ENCODE measurements at places on chromosomes 11 and 22.

DNA sequence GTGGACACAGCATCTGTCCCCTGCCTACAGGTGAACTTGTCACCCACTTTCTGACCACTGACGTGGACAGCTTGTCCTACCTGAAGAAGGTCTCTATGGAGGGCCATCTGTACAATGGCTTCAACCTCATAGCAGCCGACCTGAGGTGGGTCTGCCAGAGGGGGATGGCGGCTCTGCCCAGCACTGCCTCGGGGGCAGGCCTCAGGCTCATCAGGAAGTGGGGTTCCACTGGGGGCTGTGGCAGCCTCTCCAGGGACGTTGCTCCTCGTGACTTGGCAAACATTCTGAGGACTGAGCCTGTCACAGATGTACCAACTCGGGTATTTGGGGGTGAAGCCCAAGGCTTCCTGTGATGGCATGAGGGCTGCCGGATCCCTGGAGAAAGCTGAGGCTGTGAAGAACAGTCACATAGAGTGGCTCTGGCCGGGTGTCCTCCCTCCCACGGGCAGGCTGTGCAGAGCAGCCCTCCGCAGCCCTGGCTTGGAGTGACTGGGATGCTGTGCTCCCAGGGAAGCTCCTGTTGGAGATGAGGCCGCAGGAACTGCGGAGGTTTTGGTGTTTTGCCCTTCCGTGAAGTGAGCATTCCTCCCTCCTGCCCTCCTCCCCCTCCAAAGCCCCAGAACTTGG is 26.5 kb upstream of the DGCR8 start:
- no peak for DNase-seq

GRCh38 chr11:71173709-71174108 is 78.7 kb downstream of the SHANK2 start:
- DNase-seq = no peak

DNA sequence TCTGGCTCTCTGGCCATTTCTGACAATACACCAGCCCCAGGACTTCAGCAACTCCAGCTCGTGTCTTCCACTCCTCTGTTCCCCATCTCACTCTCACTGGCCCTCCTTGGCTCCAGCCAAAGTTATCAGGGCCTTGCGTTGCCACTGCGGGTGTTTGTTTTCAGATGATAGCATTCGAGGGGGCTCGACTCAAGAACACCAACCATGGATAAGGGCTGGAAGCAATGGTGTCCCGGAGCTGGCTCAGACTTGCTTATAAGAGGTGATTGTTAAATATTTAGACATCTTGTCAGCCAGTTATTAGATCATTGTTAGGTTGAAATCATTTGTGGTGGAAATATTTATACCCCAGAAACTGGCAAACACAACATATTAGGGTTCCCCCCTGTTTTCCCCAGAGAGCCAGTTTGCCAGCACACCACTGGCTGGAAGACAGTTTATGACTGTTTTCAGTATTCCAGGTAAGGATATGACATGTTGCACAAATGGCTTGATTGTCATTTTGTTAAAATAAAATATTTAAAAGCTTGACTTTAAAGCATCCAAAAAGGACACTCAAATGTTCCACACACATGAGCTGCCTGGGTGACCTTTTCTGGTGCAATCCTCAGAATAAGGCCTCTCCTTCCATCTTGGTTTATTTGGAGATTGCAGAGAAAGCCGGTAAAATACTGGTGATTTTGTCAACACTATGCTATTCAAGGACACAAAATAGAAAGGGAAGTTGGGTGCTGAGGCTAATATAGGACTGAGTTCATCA is 98.3 kb downstream of the FBXO7 start:
- DNase-seq = no peak

GRCh38 chr22:42997582-42998090 is 17.3 kb downstream of the PACSIN2 start:
- no peak for DNase-seq

DNA sequence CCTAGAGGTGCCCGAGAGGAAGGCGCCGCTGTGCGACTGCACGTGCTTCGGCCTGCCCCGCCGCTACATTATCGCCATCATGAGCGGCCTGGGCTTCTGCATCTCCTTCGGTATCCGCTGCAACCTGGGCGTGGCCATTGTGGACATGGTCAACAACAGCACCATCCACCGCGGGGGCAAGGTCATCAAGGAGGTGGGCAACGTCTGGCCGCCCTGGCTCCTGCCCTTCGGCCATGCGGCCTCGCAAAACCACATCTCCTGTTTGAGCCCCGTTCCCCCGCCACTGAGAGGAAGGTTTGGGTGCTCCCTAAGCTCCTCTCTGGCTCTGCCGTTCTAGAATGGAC is 3.4 kb downstream of the SLC17A6 start:
- no peak for DNase-seq

DNA sequence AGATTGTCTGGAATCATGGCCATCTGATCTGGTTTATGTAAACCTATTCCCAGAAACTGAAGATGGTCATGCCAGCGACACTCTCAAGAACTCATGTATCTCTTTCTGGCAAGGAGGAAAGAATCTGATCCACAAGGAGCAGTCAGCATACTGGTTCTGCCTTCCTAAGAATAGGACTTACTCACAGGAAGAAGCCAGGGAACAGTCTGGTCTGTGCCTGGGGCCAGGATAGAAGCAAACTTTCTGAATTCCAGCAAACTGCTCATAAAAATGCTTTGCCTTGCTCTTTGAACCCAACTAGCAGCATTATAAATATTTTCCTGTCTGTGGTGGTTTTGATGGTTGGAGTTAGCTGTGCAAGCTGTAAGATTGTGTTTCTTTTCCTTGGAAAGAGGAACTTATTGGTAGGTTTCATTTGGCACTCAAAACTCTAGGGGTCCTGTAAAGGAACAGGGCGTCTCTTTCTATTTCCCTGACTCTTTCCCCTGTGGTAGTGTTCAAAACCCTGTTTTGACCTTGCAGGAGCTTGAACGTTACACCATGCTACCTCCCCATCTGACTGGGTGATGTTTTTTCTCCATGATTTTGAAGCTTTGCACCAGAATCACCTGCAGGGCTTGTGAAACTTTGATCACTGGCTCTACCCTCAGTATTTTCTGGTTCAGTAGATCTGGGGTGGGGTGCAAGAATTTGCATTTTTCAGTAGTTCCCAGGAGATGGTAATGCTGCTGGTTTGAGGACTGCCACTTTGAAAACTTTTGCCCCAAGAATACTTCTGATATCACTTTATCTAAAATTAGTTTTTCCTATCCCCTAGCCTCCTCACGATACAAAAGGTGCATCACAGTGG is 627.8 kb upstream of the ANO5 start:
- DNase-seq = no peak

- no peak for DNase-seq
These were observed 23.7 kb downstream of the WBP2NL start for GRCh38 chr22:42022162-42022847.

DNA sequence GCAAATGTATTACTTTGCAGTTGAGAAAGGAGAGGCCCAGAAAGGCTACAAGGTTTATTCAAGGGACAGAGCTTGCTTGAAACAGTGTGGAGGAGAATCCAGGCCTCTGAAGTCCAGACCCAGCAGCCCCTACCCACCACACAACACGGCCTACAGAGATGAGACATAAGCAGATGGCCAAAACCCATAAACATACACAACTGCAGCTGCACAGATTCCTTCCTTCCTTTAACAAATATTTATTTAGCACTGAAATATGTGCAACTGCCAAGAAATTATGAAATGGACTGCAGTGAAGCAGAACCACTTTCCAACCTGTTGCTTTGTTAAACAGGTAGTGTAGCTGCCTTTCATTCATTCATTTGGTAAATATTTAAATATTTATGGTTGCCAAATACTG is 122.3 kb downstream of the SPATA19 start:
- no peak for DNase-seq

- no peak for DNase-seq
These were observed 50.8 kb downstream of the MN1 start for GRCh38 chr22:27750584-27751265.

- DNase-seq = peak; percentile 85
These were observed 2.3 kb downstream of the IRF7 start for GRCh38 chr11:613369-613968.

- no peak for DNase-seq
These were observed 28.0 kb downstream of the CHID1 start for GRCh38 chr11:882596-882995.

GRCh38 chr11:61339490-61339878 is 6.5 kb downstream of the TKFC start:
- DNase-seq = no peak

DNA sequence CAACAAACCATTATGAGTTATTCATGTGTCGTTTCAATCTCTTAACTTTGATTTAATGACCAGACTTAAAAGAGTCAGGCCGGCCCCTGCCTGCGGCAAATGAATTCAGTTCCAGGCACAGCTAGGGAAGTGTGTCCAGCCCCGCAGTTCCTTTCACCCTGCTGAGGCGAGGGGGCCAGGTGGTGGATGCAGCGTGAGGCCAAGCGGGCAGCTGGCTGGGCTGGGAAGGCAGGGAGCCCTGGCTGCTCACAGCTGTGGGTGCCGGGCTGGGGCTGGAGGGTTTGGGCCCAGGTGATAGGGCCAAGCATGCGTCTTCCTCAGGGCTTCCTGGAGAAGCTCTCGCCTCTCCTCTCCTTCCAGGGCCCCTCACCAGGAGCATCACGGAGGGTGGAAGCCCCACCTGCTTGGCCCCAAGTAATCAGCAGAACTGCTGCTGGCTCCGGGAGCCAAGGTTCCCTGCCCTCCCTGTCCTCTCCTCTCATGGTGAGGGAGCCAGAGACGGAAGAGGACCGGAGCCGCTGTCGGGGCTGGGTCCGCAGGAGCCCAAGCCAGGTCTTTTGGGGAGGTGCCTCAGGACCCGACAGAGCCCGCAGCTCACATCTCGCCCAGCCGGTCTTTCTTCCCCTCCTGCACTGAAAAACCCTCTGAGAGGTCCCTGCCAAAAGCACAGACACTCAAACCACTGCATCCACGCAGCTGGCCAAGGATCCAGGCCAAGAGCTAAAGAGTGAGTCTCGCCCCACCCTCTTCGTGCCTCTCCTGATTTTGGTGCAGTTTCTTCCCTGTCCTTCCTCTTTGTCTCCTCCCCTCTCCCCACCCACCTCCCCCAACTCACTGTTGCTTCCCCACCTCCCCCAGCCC is 97.0 kb downstream of the ST3GAL4 start:
- DNase-seq = no peak

- DNase-seq = no peak
These were observed 1.7 kb downstream of the STX3 start for GRCh38 chr11:59756845-59757244.

DNA sequence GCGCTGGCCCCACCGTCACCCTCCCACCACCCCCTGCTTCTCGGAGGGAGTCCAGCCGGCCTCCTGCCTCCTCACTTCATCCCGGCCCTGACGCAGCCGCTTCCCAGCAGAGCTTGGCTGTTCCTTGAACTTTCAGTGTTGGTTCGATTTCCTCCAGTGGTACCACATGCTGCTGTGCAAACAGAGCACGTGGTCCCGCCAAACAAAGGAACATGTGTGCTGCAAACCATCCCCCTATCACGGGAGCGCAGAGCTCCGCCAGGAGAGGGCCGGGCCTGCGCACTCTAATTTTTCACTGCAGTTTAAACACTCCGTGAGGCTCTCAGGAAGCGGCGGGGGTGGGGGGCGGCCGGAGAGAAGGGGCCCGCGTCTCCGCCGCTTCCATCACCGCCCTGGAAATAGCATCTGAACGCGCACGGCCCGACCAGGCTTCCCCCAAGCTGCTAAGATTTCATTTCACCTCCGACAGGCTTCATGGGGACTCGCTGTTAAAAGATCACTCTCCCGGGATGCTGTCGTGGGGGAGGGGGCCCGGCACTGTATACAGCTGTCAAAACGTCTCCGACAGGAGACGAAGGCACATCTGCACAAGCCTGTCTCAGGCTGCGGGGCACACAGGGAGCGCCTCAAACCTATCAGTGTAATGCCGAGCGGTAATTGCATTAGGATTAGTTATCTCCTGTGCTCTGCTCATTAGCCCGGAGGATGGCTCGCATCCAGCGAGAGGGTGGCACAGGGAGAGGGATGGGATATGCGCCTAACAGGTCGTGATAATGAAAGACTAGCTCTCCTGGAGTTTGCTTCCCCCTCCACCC is 269.9 kb upstream of the SORL1-AS1 start:
- no peak for DNase-seq

DNA sequence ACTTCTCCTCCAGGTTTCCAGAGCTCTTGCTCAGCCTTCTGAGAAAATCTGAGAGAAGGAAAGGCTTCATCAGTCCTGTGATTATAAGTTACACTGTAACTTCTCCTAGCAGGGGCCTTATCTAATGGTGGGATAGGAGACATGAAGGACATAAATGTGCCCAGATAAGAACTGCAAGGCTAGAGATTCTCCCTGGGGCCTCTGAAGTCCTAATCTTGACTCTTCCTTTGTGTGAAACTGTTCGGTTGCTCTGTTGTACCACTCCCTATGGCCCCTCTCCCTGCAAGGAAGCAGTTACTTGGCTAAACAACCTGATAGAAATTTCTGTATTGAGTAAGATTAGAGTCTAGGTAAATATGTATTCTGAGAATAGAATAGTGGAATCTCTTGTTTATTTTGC is 780.9 kb downstream of the ETS1 start:
- no peak for DNase-seq

GRCh38 chr11:128894286-128894681 is 3.1 kb downstream of the KCNJ5 start:
- no peak for DNase-seq

DNA sequence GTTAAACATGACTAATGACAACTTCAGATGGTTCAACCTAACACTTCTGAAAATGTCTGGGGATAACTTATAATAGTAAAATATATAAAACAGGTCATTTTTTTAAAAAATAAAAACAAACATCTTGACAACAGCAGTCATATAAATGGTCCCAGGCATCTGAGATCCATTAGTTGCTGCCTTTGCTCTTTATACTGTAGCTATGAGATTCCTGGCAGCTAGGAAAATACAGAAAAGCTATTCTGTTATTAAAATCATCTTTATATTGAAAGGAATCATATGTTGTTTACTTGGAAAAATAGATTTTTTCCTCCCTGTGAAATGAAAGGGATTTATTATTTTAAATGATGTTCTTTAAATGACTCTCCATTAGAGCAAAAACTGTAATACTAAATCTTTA is 55.7 kb upstream of the DEUP1 start:
- no peak for DNase-seq

- no peak for DNase-seq
These were observed 8.1 kb downstream of the OR5A2 start for GRCh38 chr11:59418156-59418555.

- no peak for DNase-seq
These were observed 2.6 kb upstream of the LTBP3 start for GRCh38 chr11:65560555-65561418.

GRCh38 chr22:25744694-25745093 is 2.7 kb downstream of the MYO18B start:
- DNase-seq = no peak

- DNase-seq = no peak
These were observed 1.5 kb downstream of the DDX10 start for GRCh38 chr11:108666373-108666772.

- DNase-seq = no peak
These were observed 47.3 kb downstream of the PPP2R1B start for GRCh38 chr11:111718859-111719258.

GRCh38 chr11:4095509-4096230 is 1.1 kb downstream of the RRM1 start:
- no peak for DNase-seq

GRCh38 chr11:12792018-12792417 is 117.8 kb downstream of the TEAD1 start:
- DNase-seq = no peak

All from activated CD4-positive, alpha-beta T cell treated with anti-CD3 and anti-CD28 coated beads, Interleukin-2, amount 50 U/mL, for 1 hour (primary cell).